Calu3 (cell line): ENCODE measurements at places on chromosomes 7 and 10.

DNA sequence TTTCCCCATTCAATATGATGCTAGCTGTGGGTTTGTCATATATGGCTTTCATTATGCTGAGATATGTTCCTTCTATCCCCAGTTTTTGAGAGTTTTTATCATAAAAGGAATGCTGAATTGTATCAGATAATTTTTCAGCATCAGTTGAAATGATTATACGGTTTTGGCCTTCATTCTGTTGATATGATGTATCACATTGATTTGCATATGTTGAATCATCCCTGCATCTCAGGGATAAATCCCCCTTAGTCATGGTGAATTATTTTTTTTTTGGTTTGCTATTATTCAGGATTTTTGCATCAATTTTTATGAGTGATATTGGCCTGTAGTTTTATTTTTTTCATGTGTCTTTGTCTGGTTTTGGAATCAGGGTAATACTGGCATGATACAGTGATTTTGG is 1152.3 kb upstream of the C7orf33 start:
- DNase-seq, result no peak

- no peak for DNase-seq
These were observed 57.2 kb downstream of the LRRC72 start for GRCh38 chr7:16583834-16584233.

DNA sequence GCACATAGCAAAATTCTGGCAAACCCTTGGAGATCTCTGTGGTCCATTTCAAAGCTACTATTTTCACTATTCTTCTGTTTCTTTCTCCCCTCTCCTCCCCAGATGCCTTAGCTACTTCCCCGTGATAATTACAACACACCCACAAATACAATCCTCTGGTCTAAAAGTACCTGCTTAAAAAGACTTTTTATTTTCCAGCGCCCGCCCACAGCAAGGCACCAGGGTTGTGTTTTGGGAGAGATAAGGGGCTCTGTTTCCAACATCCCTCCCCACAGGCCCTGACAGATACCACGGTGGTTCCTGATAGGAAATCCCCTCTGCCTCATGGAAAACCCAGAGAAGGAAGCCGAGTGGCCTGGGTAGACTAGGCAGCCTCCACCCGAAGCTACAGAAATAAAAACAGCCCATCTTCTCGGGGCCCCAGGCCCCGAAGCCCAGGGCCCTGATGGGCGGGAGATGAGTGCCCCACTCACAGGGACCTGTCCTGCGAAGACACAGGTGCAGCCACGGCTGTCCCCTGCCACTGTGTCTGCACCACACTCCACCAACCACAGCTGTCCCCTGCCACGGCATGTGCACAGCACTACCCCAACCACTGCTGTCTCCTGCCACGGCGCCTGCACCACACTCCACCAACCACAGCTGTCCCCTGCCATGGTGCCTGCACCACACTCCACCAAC is 19.7 kb downstream of the CALML5 start:
- no peak for DNase-seq

GRCh38 chr10:71246591-71247413 is 34.4 kb downstream of the UNC5B start:
- peak; percentile 71 for DNase-seq

GRCh38 chr7:71191771-71192170 is 59.8 kb downstream of the GALNT17 start:
- no peak for DNase-seq

DNA sequence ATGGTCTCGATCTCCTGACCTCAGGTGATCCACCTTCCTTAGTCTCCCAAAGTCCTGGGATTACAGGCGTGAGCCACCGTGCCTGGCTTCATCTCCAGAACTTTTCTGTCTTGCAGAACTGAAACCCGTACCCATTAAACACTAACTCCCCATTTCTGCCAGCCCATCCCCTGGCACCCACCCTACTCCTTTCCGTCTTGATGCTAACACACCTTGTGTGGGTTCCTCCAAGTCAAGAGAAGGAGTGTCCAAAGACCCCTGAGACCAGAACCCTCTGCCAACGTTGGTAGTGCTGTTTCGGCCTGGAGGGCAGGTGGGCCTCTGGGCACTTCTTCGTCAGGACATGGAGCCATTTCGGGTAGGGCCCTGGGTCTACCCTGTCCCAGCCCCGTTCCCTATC is 83.6 kb downstream of the MGMT start:
- no peak for DNase-seq

DNA sequence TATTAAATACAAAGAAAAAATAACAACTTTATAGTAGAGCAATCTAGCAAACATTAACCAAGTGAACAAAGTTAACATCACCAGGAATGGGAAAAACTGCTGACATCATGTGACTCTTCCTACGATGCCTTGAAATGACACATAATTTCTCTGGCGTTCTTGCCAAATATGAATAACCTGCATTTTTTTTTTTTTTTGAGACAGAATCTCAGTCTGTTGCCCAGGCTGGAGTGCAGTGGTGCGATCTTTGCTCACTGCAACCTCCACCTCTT is 126.5 kb upstream of the VKORC1L1 start:
- no peak for DNase-seq

GRCh38 chr7:43137811-43138210 is 25.4 kb downstream of the HECW1 start:
- DNase-seq, result no peak

GRCh38 chr10:79196470-79197461 is 128.0 kb downstream of the ZMIZ1 start:
- DNase-seq, result peak; percentile 94

DNA sequence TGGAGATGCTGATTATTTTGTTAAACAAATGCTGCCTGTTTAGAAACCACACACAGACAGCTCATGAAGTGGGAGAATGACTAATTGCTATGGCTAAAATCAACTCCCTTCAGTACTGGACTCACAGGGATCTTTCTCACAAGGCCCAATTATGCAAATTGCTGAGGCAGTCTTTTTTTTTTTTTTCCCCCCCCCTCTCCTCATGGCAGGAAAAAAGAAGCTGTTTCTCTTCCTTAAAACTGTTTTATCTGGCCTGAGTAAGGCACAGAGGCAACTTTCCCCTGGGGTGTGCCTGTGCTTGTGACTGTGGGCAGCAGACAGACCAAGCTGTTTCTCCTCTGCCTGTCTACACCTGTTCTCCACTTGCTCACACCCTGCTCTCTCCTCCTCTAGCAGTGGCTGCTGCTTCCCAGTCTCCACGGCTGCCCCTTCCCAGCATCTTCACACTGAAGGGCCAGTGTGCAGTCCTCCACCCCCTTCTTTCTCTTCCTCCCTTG is 65.4 kb upstream of the STEAP1B start:
- DNase-seq, result peak; percentile 45

- no peak for DNase-seq
These were observed 90.6 kb downstream of the ODAD2 start for GRCh38 chr10:27908231-27908630.

DNA sequence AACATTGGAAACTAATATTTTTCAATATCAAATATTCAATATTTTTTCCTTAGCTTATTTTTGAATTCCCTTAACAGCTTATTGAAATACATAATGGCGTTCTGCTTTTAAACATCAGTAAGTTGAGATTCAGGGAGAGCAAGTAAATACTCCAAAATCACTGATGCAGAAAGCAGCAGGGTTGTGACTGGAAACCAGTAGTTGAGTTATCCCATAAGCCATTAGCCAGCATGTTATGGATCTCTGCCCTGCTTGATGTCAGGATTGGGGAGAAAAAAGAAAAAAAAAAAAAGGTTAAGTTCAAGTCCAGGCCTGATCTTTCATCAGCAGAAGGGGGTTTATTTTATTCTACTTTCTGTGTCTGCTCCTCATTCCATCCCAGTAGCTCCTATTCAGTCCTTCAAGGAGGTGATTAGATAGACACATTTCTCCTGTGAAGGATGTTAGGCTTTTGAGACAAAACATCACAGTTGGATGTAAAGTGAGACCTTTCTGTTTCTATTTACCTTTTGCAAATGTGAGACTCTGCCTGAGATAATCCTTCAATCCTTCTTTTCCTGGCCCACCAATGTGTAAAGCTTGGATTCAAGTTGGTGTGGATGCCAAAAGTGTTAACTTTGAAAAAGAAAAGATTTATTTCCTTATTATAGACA is 110.9 kb upstream of the HDAC9 start:
- DNase-seq, result no peak

GRCh38 chr10:79422178-79422892 is 23.1 kb downstream of the ZCCHC24 start:
- DNase-seq, result no peak

DNA sequence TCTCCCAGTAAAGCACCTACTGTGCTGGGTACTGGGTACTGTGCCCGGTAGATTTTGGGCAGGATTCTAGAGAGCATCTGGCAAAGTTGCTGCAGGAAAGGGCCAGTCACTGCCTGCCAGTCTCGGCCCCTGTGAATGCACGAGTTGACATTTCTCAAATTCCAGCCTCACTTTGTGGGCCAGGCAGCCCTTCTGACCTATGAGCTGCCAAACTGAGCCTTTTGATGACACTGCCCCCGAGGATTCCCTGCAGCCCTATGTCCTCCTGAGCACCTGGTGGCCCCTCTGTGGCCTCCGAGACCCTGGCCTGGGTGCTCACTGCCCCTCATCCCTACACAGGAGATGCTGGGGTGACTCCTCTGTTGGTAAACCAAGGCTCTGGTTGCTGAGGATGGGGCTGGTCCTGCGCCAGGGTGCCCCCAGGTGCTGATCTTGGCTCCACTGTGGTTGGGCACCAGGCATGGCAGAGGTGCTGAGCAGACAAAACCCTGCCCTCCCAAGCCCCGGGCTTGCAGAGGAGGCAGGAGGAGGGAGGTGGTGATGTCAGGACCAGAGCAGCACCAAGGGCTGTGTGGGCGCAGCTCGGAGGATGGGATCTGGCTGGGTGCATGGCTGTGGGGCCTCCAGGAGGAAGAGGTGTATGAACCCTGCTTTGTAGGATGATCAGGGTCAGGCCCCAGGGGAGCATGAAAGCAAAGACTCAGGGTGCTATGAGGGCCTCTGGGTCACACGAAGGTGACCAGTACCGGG is 16.2 kb downstream of the LHPP start:
- no peak for DNase-seq

GRCh38 chr7:48976253-48976652 is 51.9 kb downstream of the CDC14C start:
- no peak for DNase-seq

DNA sequence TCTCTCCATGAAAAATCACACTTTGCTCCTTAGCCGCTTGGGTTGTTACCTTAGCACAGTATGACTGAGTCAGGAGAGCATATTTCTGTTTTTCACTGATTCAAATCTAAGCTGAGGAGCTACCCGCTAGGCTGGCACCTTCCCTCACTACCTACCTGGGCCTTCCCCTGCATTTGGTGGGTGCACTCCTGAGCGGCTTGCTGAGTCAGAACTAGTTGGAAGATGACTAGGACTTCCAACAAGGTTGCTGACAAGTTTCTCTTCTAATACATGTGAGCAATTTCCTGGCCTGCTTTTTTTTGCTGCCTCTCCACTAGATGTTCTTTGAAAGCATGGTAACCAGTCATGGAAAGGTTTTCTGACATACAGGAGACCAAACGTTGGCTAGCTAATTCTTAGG is 43.8 kb upstream of the SEC61G start:
- no peak for DNase-seq

- DNase-seq, result no peak
These were observed 219.2 kb downstream of the SDK1 start for GRCh38 chr7:3520206-3520605.

GRCh38 chr7:31254926-31255325 is 85.6 kb downstream of the NEUROD6 start:
- no peak for DNase-seq
